Stimulated activated CD4-positive, alpha-beta T cell treated with anti-CD3 and anti-CD28 coated beads, Interleukin-12 subunit alpha, Interleukin-12 subunit beta, amount 100 ng/mL, for 4 hours (primary cell): ENCODE measurements at places on chromosomes 7 and 10.

DNA sequence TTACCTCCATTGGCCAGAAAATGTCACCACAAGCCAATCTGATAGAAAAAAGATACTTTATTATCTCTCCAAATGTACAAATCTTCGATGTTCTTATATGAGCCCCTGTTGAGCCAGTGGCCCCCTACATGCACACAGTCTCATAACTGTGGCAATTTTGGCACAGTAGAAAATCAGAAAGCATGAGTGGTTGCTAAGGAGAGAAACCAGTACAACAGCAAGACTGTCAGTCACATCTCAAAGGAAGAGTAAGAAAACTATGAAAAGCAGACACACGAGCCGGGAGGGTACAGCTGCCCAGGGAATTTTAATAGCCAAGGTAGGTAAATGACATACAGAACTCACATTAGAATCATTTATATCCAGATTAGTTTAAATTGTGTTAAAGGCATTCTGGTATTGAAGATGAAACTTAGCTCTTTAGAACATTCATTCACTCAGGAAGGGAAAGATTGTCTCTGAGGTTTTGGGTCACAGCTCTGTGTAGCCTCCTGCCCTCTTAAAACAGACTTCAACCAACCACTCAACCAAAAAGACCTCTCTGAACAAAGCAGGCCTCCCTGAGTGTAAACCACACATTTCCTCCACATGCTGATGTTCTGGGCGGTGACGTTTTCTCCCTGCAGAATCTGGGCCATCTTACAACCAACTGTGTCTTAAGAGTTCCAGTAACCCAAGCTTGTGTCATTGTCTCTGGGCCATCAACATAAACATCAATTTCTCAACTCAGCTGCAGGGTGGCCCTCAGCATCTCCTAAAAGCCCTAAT, 80.8 kb upstream of the ADAM12 start:
- DNase-seq: no peak

GRCh38 chr7:2860627-2861133, 16.6 kb upstream of the GNA12 start:
- DNase-seq: no peak

GRCh38 chr10:44966129-44966815, 6.7 kb downstream of the RASSF4 start:
- DNase-seq: no peak

- DNase-seq: no peak
Measured at GRCh38 chr7:15607529-15608210, 45.9 kb upstream of the AGMO start.

GRCh38 chr7:117784315-117784714, 88.9 kb downstream of the CTTNBP2 start:
- DNase-seq: no peak

DNA sequence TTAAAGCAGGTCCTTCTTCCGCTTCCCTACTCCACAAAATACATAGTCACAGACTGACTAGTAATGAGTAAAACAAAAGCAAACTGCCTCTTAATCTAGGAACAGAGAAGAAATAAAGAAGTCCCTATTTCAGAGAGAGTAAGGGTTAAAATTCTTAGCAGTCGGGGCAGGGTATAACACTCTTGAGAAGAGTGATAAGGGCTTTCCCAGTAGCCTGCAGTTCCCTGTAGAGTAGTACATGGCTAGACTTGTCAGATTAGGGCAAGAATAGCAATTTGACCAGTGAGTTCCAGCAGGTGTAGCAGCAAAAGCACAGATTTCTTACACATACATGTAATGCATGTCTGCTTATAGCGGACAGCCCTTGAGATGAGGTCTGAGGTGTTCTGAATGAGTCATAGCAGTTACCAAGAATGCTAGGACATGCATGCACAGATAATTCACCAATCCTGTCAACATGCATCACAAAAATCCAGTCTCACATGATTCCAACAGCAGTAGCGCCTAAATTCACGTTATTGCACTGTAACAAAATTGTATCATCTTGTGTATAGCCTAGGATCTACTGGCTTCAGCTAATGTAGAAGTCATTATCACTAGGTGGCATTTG, 40.7 kb downstream of the BTRC start:
- no peak for DNase-seq

- DNase-seq: peak; percentile 33
Measured at GRCh38 chr10:14385596-14386593, 55.2 kb upstream of the FRMD4A start.

GRCh38 chr10:61159253-61159652, 215.3 kb upstream of the RHOBTB1 start:
- no peak for DNase-seq

DNA sequence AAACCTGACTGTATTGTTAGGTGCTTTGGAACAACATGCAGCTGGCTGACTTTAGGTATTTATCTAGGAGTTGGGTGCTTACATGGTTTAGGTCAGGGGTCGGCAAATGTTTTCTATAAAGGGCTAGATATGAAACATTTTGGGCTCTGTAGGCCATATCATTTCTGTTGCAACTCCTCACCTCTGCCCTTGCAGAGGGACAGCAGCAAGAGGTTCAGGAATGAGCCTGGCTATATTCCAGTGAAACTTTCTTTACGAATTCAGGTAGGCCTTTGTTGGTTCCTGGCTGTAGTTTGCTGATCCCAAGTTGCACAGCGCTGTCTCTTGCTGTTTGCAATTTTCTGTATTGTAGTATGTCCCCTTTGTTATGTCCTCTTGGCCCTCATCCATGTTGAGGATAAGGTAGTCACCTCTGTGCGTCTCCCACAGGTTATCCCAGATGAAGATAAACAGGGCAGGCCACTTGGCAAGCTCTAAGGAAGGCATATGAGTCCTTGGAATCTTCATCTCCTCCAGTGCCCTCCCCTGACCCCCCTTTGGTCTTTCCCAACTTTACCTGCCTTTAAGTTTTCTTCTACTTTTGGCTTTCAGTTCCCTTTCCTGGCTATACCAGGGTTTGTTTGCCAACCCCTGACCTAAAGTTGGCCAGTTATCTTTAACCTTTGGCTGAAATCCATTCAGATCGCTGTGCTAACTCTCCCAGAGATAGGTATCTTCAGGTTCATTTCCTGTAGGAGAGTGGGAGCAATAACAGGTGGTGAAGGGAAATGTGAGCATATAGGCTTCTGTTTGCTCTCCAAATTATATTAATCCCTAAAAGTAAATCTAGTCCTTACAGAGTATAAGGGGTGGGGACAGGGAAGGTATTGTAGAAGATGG, 36.1 kb downstream of the SGPL1 start:
- no peak for DNase-seq

DNA sequence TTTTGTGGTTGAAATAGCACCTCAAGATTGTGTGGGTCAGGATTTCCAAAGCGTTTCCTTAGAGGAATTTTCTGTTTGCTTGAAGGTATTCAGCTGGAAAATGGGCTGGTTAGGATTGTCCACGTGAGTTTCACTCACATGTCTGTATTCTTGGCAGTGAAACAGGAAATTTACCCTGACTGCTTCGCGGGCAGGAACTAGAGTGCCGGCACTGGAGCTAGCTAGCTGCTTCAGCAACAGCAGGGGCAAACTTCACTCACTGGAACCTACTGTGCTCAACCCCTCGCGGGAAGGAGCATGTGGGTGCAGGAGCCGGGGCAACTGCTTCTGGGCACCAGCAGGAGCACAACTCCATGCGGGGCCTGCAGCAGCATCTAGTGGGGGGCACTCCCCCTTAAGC, 38.0 kb upstream of the RTKN2 start:
- DNase-seq: no peak

- no peak for DNase-seq
Measured at GRCh38 chr10:126014309-126014708, 117.9 kb downstream of the FANK1 start.

DNA sequence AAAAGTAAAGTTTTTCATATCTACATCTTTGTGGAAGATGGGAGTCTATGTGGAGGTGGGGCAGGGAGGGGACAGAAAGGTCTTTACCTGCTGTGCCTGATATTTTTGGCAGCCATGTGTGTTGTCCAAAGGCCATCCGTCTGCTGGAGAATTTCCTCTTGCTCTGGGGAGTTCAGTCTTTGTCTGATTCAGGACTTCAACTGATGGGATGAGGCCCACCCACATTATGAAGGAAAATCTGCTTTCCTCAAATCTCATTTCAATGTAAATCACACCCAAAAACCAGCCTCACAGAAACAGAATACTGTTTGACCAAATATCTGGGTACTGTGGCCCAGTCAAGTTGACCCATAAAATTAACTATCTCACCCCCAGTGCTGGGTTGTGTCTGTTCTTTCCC, 12.5 kb upstream of the ITIH5 start:
- DNase-seq: no peak

- DNase-seq: no peak
Measured at GRCh38 chr7:92924800-92925199, 88.4 kb upstream of the CDK6 start.

GRCh38 chr10:61822781-61823230, 78.7 kb upstream of the ARID5B start:
- no peak for DNase-seq

GRCh38 chr10:129877773-129878371, 86.2 kb downstream of the EBF3 start:
- DNase-seq: peak; percentile 31

GRCh38 chr7:76352193-76352592, 6.6 kb downstream of the YWHAG start:
- no peak for DNase-seq

GRCh38 chr10:76997631-76998030, 640.0 kb downstream of the KCNMA1 start:
- DNase-seq: no peak

DNA sequence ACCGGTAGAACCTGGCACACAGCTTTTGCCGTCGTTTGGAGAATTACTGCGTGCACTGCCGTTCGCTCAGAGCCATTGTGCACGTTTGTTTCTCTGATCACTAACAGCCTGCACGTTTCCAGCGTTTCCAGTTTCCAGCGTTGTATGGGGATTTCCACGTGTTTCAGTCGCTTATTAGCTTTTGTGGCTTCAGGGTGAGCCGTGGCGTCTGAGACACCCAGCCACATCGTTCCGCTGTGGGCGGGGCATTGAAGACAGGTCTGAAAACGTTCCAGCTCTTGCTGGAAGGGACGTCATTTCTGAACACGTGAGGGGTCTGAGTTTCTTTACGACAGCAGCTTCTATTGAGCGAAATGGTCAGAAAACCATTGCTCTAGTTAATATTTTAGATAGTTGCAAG, 164.8 kb downstream of the DNAJB6 start:
- no peak for DNase-seq

- no peak for DNase-seq
Measured at GRCh38 chr7:28588602-28589001, 176.3 kb downstream of the CREB5 start.

- no peak for DNase-seq
Measured at GRCh38 chr7:76191783-76192240, 9.9 kb upstream of the SRRM3 start.

DNA sequence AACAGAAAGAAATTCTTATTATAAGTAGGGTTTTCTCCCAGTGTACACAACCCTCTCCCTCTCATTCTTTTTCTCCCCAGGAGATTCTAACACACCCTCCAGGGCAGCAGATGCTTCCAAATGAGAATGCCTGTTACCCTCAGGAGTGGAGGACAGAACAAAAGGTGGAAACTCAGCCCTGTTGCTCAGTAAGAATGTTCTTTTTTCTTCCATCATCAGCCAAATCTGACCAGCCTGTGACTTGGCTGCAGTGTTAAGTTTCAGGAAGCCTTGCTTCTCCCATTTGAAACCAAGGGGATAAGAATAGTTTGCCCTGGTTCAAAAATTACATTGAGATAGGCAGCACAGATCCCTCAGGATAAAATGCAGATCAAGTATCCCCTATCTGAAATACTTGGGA, 77.5 kb upstream of the EEPD1 start:
- DNase-seq: no peak

GRCh38 chr10:34178756-34179155, 636.3 kb downstream of the PARD3 start:
- no peak for DNase-seq

- DNase-seq: no peak
Measured at GRCh38 chr7:94258418-94259300, 136.0 kb upstream of the COL1A2 start.

- no peak for DNase-seq
Measured at GRCh38 chr10:121043124-121043849, 192.1 kb downstream of the WDR11 start.

GRCh38 chr10:14481752-14482151, 151.0 kb upstream of the FRMD4A start:
- DNase-seq: no peak

GRCh38 chr10:6788231-6788630, 208.2 kb upstream of the PRKCQ start:
- no peak for DNase-seq

- DNase-seq: peak; percentile 22
Measured at GRCh38 chr10:123583639-123584418, 82.3 kb upstream of the GPR26 start.

GRCh38 chr10:5206799-5207198, 10.2 kb downstream of the AKR1C4 start:
- DNase-seq: no peak

DNA sequence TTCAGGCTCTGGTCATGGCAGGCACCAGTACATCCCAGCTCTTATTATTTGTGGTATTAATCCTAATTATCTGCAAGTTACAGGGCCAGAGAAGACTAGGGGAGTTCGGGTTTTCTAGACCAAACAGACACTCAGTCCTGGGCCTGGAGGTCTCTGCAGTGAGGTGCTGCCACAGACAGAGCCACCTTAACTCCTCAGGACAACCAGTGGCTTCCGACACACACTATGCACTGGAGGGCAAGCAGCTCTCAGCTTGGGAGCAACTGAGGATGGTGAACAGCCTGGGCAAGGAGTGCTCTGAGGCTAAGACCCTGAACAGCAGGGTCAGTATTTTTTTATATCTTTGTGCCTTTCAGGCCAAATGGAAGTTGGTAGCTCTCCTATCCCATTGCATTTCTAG, 19.0 kb downstream of the ACTA2 start:
- no peak for DNase-seq

DNA sequence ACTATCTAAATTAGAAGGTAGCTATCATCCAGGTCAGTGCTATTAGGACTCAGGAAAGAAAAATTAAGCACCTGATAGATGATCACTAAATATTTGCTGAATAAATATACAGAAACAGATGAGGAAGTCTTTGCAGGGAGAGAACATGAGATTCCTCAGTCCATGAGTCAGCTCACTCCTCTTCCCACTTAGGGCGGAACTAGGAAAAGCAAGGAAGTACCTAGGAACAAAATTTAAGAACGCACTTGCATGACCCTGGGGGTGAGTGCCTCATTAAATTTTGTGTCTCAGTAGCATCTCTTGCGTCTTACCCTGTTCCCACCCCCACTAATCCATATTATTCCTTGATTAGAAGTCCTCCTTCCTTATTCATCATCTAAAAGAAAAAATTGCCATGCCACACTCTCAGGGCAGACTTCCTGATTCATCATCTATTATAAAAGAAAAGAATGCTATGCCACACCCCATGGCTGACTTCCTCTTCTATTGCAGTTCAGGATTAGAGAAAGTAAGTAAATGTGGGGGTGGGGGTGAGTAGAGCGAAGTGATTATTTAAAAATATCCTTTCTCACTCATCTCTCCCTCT, 208.8 kb downstream of the THSD7A start:
- no peak for DNase-seq

GRCh38 chr7:1967512-1968396, 265.0 kb downstream of the MAD1L1 start:
- DNase-seq: no peak

- no peak for DNase-seq
Measured at GRCh38 chr7:115676080-115676479, 354.5 kb downstream of the TFEC start.

- DNase-seq: no peak
Measured at GRCh38 chr7:123209786-123210185, 10.0 kb upstream of the SLC13A1 start.

GRCh38 chr10:92068900-92069299, 145.3 kb downstream of the BTAF1 start:
- no peak for DNase-seq

GRCh38 chr10:5381187-5381586, 16.4 kb downstream of the UCN3 start:
- no peak for DNase-seq

GRCh38 chr7:65978891-65979582, 3.0 kb downstream of the GUSB start:
- DNase-seq: no peak
